ENCODE measurements at places on chromosomes 7 and 10. TPM values are rescaled to one million over a fixed set of nuclear protein-coding genes. Genes with fewer than 3 reads are reported as not detected.
A peak's percentile ranks its signal among the peaks of the same experiment; 100 is the strongest.

ABCB1 gene
- total RNA-seq = under 0.01 TPM

- no peak for DNase-seq
Observed at GRCh38 chr10:104096692-104097091, 11.0 kb upstream of the COL17A1 start.

- DNase-seq = peak; percentile 69
Observed at GRCh38 chr7:42238709-42239366, 1.8 kb upstream of the GLI3 start.

DNA sequence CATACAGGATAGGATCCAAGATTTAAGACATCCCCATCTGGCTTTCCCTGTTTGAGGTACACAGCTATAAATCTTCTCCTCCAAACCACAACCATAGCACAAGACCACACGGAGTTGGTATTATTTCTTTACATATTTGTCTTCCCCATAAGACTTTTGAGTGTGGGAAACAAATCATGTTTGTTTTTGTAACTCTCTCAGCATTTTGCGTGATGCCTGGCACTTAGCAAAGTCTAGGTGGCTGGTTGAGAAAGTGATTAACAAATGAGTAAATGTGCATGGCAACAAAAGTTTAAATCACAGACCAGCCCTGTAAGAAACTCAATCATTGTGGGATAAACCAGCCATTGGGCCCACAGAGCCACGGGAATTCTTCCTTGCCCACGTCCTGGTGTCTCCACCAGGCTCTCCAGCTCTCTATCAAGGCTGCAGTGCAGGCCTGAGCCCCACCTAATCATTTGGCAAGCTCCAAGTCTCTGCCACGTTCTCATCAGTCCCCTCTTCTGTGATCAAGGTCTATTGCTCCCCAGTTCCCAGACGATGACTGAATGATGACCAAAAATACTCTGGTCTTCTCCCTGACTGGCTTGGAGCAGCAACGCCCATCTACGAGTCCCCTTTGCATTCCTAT, 317.8 kb downstream of the TNS3 start:
- no peak for DNase-seq

DNA sequence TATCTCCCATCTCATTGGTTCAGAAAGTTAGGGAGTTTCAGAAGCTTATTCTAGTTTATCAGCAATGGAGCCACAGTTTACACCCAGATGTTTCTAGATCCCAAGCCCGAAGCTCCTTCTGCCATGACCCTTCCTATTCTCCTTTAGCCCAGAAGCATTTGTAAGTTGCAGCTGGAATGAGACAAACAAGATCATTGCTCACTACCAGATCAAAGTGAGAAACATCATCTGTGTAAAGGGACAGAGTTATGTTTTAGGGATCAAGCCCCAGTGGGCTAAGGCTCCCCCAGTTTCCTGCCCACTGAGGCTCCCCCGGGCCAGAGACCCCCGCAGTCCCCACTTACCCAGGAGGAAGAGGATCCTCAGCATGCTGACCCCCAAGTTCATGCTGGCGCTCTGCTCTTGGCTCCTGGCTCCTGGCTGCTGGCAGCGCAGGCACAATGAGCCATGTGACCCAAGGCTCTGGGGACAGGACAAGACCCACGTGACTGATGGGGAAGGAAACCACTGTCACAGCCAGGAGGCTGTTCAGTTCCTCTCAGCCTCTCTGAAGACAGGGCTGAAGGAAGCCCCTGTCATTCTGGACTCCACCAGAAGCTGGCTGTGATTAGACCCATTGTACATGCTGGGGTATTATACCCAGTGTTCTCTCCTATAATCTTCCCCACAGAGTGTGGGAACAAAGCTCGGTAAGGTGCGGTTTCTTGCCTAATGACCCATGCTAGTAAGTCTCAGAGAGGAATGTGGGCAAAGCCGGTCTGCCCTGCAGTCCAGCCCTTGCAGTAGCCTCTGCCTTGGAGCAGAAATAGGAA, at the start of gene TMEM273:
Gene TMEM273 (minus strand): TSS at position 442 of the 812 bp plus-strand sequence. CDS start 55 bp downstream, at position 387.
- no peak for DNase-seq

DNA sequence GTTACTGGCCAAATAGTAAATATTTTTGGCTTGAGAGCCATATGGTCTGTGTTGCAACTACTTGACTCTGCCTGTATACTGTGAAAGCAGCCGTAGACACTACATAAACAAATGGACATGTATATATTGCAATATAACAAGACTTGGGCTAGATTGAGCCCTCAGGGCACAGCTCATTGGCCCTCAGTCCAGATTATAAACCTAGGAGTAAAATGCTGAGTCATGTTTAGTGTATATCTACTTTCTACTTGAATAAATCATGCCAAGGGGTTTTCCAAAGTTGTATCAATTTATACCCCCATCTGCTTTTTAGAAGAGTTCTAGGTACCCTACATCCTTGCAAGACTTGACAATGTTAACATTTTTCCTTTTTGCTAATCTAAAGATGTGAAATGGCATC, 27.4 kb upstream of the POU6F2 start:
- peak; percentile 48 for DNase-seq

DNA sequence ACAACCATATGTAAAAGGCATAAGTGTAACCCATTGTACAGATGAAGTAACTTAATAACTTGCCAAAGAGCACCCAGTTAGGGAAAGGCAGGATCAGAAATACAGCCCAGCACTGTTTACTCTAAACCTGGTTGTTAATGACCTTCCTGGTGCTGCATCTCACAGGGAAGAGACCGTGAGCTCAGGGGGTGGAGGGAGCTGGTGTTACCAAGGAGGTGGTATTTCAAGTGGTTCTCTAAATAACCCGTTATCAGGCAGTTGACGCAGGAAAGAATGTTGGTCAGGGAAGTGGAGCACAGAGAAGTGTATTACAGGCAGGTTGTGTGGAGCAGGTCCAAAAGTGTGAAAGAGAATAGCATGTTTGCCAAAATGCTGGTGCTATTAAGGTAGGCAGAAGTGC, 4.4 kb upstream of the ST7 start:
- no peak for DNase-seq

Measured in bronchial epithelial cell (primary cell).